ENCODE measurements at places on chromosomes 3 and 15. TPM values are rescaled to one million over a fixed set of nuclear protein-coding genes. Genes with fewer than 3 reads are reported as not detected.

SEMA3F gene
- total RNA-seq: 9.4 TPM

ALAS1 gene
- 51.4 TPM for total RNA-seq

DNA sequence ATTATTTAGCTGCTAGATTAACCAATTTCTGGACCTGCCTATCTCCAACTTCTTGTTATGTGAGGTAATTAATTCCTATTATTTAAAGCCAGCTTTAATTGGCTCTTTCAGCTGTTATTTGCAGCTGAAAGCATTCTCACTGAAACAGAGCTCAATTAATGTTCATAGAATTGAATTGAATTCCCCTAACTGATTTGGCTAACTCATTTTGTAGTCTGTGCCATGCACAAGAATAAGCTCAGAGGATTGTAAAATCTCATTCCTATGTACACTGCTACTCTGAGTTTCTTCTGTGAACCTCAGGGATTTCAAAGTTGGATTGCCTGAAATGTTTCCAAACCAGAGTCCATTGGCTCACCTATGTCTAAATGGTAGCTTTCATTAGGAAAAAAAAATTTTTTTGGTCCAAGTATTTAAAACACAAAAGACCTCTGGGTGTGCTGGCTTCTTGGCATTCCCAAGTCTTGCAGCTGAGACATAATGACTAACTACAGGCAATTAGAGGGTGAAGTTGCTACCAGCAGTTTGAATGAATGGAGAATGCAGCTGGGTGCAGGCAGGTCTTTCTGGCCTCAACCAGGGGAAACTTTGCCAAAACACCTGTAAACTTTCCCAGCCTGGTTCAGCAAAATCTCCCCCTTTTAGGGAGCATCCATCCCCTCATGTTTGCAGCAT is 134.3 kb downstream of the EDEM1 start:
- DNase-seq: no peak

GRCh38 chr3:143831994-143832393 is 16.3 kb downstream of the SLC9A9 start:
- no peak for DNase-seq

DNA sequence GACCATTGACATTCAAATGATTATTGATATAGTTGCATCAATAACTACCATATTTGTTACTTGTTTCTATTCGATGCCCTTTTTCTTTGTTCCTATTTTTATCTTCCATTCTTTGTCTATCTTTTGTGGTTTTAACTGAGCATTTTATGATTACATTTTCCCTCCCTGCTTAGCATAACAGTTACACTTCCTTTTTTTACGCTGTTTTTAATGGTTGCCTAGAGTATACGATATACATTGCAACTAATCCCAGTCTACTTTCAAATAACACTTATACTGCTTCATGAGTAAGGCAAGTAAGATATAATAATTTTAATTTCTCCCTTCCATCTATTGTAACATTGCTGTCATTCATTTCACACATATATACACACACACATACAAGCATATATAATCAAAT is 26.3 kb downstream of the COL6A6 start:
- no peak for DNase-seq

DNA sequence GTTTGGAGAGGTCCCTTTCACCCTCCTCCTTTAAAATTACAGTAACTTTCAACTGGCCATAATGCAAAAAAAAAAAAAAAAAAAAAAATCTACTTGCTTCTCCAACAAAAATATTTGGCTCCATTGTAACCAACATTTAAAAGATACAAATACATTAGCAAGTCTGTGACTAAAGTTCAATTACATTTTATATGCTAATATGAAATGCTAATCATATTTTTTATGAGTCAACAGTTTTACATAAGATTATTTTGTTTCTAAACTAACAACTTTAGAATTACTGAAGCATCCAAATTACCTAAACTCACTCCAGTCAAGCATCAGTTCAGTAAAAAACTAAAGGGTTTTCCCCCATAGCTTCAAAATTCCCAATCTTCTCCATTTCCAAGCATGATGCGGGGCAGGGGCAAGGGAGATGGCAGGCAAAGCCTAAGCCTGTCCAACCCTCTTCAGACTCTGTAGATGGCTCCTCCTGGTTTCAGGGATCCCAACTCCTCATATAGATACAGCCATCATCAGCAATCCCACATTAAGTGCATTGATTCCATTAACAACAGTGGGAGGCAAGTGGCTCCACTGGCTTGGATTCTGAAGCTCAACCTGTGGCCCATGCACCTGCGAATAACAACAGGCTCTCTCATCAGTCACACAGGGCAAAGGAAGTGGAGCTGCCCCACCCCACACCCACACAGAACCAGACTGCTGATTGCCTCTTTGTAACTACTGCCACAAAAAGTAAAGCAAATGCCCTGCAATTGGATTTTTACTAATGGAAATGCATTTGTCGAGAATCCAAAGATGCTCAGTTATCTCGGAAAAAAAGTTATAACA is 15.0 kb downstream of the SFMBT1 start:
- no peak for DNase-seq

GRCh38 chr3:157063469-157063868 is 96.5 kb downstream of the CCNL1 start:
- no peak for DNase-seq

PRICKLE2 gene
- 84.0 TPM for total RNA-seq

DNA sequence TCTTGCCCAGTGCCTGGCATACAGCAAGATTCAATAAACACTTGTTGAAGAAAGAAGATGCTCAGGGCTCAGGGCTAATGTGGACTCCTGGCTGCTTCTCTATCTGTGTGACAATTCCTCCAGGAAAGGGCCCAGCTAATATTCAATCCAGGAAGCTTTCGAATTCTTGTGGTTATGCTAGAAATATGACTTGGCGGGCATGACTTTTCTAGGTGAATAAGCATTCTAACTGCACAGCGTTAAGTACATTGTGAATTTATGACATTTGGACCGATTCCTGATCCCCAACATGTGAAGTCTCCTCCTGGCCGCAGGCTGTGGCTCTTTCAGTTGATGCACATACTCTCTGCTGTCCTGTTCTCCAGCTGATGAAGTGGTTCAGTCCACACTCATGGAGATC is 117.0 kb downstream of the IMPG2 start:
- no peak for DNase-seq

GOLGA6L24 gene
- not detected for total RNA-seq

GRCh38 chr3:9757427-9757826 is 7.7 kb downstream of the OGG1 start:
- no peak for DNase-seq

DNA sequence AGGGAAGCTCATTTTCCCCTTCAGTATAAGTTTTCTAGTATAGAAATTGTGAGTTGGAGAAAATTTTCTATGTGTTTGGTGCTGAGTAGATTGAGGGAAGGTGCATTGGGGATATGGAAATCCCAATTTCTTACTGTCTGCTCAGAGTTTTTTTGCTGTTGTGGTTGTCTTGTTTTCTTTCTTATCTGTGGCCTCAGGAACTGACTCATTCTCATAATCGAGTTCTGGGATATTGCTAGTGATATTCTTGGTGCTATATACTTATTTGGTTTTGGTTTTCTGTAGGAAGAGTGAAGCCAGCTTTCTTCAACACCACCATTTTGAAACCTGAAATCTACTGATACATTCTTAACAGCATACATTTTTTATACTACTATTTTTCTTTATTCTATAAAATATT is 869.2 kb downstream of the DIPK2A start:
- DNase-seq: no peak

GRCh38 chr15:42595626-42596240 is 20.3 kb downstream of the STARD9 start:
- DNase-seq: no peak

GRCh38 chr3:128392818-128393544 is 73.7 kb downstream of the DNAJB8 start:
- DNase-seq: no peak

DNA sequence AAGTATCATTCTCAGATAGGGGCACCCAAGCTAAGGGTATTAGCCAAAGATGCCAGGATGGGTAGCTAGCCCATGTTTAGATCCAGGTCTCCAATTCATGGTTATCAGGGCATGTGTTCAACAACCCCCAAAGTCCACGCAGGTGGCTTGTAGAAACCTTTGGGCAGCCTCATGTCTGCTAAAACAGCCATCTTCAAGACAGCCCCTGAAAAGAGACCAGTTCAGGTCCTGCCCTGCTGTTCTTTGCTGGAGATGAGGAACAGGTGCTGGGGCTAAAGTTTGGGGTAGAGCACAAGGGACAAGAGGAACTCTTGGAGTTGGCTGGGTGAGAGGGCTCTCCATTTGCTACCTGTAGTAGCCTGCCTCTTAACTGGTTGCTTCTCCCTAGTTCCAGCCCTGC is 4.6 kb downstream of the PPM1M start:
- DNase-seq: no peak

MCTP2 gene
- 1.2 TPM for total RNA-seq

GRCh38 chr3:16842272-16843270 is 42.2 kb upstream of the PLCL2 start:
- no peak for DNase-seq

Measured in frontal cortex (tissue), 4 donors.